ENCODE measurements at places on chromosomes 5 and 9.
A peak's percentile ranks its signal among the peaks of the same experiment; 100 is the strongest.

GRCh38 chr5:177427919-177428573, 1.6 kb downstream of the GRK6 start:
- DNase-seq: no peak

- no peak for DNase-seq
Measured at GRCh38 chr5:12016159-12016746, 112.0 kb upstream of the CTNND2 start.

GRCh38 chr9:70590315-70590677, 175.8 kb upstream of the KLF9 start:
- DNase-seq: peak; percentile 85

GRCh38 chr5:30764704-30765103, 428.8 kb upstream of the CDH6 start:
- no peak for DNase-seq

DNA sequence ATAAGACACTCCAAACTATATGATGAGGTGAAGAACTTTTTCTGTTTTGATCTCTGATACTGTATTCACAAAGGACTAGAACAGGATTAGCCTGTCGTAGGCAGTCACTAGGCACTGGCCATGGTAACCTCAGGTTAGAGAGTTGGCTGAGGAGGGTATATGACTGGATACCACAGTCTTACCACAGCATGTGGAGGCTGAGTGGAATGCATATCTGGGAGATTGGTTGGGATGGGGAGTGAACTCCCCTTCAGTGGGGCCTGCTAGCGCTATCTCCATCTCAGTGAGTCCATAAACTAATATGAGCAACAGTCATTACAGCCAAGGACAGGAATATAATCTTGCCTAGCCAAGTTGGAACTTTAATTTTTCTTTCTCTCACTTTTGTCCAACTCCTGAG, 339.1 kb downstream of the SPATA31D1 start:
- no peak for DNase-seq

GRCh38 chr5:153756540-153756939, 266.1 kb downstream of the GRIA1 start:
- peak; percentile 7 for DNase-seq

GRCh38 chr5:96177303-96177869, 215.7 kb upstream of the ELL2 start:
- peak; percentile 78 for DNase-seq

DNA sequence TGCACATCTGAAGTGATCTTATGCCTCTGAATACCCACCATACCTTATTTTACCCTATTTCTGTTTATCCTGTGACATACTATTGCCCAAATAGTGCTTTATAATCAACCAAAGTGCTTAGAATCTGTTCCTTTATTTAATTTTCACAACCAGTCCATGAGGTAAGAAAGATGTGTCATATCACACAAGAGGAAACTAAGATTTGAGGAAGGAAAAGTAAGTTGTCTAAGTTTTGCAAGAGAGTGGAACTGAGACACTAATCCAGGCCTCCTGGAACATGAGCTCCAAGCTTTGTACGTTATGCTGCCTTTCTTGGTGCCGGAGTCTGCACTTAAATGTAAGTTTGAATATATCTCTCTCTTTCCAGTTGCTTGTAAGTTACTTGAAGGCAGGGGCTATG, 17.2 kb downstream of the KDM3B start:
- DNase-seq: no peak

DNA sequence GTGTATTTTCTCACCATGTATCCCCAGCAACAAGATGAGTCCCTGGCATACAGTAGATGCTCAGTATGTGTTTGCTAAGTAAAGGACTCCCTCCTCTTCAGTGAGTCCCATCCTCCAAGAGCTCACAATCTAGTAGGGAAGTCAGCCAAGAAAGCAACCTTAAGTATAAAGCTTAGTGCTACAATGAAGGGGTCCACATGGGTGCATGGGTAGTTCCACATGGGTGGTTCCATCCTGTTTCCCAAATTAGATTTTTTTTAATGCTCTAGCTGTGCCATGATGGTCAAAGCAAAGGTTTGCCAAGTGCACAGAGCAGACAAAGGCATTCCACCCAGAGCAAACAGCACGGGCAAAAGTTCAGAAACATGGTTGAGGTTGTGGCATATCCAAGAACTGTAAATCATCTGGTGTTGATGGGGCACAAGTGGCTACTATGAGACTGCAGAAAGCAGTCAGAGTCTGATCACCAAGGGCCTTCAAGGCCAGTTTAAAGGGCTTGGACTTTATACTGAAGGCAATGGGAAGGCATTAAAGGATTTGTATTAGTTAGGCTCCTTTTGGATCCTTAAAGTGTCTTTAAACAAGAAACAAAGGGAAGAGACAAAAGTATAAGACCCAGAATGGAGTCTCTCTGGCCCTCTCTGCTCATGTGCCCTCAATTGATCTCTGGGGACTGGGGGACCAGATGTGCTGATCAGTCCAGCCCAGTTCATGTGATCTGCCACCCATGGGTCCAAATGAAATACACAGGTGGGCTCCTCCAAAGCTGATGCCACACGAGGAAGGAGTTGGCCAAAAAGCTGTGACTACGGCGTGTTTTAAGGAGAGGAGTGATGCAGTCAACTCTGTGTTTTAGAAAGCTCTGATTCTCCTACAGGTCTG, 9.0 kb upstream of the CPLX2 start:
- DNase-seq: no peak

- peak; percentile 57 for DNase-seq
Measured at GRCh38 chr9:120363697-120364096, 216.3 kb downstream of the CDK5RAP2 start.

GRCh38 chr5:139383275-139383992, at the start of gene SLC23A1:
Gene SLC23A1 (minus strand): TSS chr5:139383297. CDS start chr5:139383253, 44 bp downstream.
- peak; percentile 53 for DNase-seq

GRCh38 chr9:114034661-114035062, 43.4 kb downstream of the AMBP start:
- no peak for DNase-seq

- peak; percentile 95 for DNase-seq
Measured at GRCh38 chr5:115414406-115415142, 118.1 kb upstream of the CCDC112 start.

DNA sequence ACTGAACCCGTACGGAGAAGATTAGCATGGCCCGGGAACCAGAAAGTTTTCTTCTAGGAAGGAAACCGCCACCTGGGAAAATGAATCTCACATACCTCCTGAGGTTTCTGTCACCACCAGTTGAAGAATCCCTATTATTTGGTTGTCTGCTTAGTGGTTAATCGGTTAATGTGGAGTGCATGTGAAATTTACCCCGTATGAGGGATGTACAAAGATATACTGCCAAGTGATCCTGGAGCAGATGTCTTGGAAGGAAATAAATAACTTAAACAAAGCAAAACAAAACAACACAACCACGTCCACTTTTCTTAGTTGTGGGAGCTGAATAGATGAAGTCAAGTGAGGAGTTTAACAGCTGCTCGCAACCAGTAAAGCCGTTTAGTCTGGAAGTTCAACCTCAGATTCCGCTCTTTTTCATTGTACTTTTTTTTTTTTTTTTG, 3.8 kb downstream of the DMRT2 start:
- no peak for DNase-seq

GRCh38 chr5:173796721-173797495, 91.2 kb upstream of the CPEB4 start:
- DNase-seq: no peak

GRCh38 chr9:131181091-131181681, 55.8 kb downstream of the NUP214 start:
- DNase-seq: no peak

DNA sequence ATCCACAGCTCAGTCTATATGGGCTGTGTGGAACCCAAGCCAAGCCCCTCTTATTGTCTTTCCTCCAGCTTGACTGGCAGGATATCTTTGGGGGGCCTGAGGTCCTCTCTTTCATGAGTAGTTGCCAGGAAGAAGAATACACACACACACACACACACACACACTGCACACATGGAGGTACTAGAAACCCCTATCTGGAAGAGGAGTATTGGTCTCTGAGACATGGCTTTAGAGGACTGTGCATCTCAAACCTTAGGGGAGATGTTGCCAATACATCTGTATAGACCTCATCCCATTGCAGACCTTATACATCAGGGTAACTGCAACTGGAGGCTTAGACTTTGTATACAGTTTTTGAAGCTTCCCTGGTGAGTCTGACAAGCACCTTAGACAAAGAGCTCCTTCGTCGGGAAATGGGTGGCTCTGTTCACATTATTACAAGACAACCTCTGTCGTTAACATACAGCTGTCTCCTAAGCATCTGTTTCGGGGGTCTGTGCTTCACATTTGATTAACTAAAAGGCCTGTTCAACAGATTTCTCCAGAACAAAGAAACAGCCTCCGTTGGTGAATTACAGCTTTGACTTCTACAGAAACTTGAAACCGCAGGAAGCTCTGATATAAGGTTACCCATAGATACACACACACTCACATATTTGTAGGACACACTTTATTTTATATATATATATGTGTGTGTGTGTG, 5.5 kb upstream of the ENTREP1 start:
- DNase-seq: no peak

DNA sequence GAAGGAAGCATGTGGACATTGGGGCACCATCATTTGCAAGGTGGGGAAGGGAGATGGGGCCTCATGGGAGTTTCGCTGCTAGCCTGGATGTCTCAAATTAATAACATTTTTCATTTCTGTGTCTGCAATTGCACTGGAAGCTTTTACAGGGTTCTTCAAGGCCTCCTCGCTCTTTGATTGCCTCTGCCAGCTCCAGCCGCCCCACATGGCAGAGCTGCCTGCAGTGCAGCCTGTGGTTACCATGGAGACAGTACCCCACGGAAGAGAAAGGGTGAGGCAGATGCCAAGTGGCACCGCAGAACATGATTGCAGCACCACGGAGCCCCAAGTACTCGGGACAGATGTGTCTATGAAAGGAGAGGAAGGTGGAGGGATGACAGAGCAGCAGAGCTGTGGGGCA, 25.4 kb downstream of the CTNND2 start:
- no peak for DNase-seq

DNA sequence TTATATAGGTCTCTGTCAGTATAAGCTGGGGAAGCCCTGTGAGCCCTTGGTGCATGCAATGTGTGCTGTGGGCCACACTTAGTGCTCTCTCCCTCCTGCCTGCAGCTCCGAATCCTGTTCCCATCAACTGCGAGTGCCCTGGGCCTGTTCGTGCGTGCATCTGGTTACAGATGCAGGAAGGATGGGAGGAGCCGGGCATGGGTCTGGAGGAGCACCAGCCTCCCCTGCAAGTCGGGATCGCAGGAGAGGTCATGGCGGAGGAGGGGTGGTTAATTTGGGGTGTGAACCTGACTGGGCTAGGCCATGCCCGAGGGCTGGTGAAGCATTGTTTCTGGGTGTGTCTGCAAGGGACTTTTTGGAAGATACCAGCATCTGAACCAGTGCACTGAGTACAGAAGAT, 274.6 kb upstream of the IRX4 start:
- no peak for DNase-seq

- no peak for DNase-seq
Measured at GRCh38 chr9:114034196-114034595, 43.9 kb downstream of the AMBP start.

DNA sequence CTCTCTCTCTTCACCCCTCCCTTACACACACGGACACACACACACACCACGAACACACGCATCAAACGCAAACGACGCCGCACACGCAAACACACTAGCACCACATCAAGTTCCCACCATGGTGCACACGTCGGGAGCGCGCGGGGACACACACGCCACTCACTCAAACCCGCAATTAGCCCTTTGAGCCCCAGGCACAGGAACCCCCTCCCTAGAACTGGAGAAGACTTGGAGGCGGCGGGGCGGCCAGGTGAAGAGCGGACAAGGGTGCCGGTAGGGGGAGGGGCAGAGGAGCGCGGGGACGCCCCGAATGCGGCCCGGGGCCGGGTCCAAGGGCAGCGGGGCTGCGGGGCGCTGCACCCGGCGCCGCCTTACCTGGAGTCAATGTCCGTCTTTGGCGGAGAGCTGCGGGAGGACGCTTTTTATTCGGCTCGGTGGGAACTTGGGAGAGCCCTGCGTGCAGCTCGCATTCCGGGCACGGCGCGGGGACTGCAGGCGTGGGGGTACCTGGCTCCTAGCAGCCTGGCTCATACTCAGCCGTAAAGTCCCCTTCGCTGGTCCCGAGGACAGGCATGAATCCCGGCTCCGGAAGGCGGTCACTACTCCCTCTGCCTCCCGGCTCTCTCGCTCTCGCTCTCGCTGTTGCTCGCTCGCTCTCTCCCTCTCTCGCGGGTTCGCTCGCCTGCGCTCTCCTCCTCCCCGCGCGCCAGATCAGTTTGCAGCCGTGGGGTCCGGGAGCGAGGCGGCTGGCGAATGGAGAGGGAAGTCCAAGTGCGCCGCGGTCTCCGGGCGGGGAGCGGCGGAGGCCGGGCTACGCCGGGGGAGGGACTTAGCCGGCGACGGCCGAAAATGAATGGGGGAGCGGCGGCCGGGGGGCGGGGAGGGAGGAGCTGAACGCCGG, at the start of gene BRINP1:
TSS of gene BRINP1 (minus strand) at position 755 of the 901 bp plus-strand sequence. CDS start 56,080 bp downstream, outside the sequence.
- peak; percentile 6 for DNase-seq

DNA sequence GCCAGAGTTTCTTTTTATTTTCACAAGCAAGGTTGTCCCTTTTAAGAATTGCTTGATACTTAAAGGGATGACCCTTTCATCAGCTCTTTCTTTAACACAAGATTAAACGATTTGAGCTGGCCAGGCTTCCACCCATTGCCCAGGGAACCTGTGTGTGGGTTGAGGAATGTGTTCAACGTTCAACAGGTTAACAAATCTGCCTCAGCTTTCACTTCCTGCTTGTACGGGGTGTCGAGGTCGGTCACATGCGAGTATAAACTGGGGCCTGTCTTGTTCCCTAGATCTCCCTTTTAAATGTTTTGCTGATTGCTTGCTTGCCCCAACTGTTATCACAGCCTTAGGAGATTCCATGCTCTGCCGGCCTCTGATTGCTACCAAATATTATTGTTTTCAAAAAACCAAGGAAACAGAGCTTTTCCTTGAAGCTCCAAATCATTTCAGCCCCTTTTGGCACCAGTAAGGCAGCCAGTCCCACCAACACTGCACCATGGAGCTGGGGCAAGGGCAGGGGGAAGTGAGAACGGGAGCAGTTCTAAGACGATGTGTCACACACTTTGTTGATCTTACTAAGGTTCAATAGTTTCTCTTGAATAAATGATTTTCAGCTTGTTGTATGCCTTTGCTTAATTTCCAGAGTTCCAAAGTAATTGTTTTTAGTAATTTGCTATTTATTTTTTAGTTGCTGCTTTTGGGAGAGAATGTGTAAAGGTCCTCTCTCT, 10.7 kb upstream of the CLK4 start:
- DNase-seq: no peak

DNA sequence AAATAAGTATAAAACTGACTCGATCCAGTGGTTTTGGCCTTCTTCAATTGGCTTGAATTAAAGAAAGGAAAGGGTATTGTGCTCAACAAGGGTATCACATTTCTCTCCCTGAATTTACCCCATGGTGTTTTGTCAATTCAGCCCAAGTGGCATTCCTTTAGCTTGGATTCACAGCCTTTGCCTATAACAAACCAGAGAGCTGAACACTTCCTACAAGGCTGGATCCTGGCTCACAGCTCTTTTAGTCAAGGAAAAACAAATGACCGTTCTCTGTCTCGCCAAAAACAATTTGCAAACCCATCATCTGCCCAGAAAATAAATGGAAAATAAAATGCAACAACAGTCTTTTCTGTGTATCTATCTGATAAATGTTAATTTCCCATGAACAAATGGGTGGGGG, 5.7 kb downstream of the ZNF366 start:
- DNase-seq: no peak

Data from fibroblast of villous mesenchyme (primary cell).